ENCODE measurements at places on chromosomes 2 and 18.

GRCh38 chr2:127124426-127124825 lies 17.5 kb upstream of the BIN1 start:
- no peak for DNase-seq

DNA sequence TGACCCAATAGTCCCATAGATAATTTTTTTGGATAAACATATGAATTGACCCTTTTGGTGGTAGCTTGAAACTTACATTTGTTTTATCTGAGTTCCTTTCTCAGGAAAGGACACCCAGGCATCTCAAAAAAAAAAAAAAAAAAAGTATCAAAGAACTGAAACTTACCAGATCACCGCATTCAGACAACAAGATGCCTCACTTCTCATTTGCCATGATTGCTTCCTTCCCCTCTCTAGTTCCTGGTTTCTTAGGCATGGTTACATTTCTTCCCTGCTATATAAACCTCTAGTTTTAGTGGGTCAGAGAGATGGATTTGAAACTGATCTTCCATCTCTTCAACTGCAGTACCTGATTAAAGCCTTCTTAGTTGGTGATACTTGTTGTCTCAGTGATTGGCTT lies 240.1 kb downstream of the ACKR3 start:
- no peak for DNase-seq

- no peak for DNase-seq
Observed at GRCh38 chr2:172438741-172439508, 11.5 kb downstream of the ITGA6 start.

GRCh38 chr2:1591461-1591770 lies 152.9 kb downstream of the PXDN start:
- DNase-seq = no peak

- no peak for DNase-seq
Observed at GRCh38 chr2:124319577-124319976, 294.5 kb downstream of the CNTNAP5 start.

DNA sequence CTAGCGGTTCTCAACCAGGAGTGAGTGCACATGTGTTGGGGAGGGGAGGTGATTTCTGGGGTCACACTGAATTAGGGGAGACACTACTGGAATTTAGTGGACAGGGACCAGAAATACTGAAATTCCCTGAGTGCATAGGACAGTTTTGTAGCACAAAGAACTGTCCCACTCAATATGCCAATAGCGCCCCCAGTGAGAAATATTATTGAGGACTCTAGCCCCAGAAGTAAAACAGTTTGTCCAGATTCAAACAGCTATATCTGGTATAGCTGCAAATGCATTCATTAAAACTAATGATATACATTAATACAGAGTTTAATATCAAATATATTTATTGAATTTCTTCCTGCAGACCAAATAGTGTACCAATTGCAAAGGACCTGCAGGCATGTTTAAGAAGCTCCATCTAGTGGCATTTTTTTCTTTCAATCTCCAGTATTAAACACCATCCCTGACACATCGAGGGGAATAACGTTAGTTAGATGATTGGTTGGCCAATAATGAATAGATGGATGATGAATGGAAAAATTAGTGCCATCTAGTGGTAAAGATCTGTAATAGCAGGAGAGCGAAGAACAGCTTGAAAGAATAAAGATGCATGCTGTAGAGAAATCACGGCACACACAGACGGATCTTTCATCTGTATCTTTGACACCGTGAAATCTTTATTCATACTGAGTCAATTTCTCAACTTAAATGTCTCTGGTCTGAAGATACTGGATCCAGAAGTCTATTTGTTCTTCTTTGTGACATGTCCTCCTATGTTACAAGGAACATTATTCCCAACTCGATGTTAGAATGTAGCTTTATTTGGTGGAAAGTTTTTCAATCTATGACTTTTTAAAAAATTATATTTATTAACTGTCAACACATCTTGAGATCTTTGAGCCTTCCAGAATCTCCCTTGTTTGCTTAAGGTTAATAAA lies 62.5 kb downstream of the DHRS9 start:
- DNase-seq = no peak

DNA sequence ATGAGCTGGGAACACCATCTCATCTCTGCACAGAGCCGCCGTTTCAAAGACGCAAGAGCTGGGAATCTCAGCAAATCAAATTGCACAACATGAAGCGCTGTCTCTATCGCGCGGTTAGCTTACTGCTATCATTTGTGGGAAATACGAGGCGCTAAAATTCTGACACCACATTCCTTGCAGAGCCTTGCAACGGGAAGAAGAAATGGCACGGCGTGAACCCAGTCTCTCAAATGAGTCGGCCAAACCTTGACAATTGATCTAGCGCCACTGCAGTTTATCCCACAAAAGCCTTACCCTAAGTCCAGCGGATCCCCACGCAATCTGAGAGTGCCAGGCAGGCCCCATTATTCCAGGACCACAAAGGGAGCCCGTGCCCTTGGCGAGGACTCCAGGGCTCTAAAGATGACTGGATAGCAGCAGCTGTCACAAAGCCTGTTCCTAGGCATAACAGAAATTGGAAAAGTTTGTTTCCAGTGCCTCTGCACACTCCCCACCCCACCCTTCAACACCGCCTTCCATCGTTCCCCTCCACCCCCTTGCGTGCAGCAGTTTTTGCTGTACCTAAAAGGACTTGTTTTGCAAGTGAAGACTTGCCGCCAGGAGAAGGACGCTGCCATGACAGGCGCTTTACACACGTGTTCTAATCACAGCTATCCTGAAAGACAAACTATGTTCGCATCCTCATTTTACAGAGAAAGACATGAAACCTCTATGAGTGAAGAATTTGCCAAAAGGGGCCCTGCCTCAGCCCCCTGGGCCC lies 252.4 kb downstream of the EIPR1 start:
- DNase-seq = no peak

DNA sequence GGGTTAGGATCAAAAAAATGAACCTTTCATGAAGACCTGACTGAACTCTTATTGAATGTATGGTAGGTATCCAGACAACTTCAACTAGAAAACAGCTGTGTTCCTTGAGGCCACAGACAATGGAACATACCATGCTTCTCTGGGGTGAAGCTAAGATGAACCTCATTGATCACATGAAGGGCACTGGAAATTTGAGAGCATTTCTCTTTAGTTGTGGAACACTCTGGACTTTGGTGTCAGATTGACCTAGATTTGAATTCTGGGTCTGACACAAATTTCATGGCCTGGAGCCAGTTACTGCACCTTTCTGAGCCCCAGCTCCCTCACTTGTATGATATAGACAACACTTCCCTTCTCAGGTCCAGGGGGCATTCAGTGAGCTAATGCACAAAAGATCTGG lies 411.2 kb upstream of the ID2 start:
- no peak for DNase-seq

- DNase-seq = no peak
Observed at GRCh38 chr2:75292826-75293225, 93.5 kb upstream of the TACR1 start.

GRCh38 chr2:126913881-126914615 lies 15.4 kb downstream of the TEX51 start:
- no peak for DNase-seq

DNA sequence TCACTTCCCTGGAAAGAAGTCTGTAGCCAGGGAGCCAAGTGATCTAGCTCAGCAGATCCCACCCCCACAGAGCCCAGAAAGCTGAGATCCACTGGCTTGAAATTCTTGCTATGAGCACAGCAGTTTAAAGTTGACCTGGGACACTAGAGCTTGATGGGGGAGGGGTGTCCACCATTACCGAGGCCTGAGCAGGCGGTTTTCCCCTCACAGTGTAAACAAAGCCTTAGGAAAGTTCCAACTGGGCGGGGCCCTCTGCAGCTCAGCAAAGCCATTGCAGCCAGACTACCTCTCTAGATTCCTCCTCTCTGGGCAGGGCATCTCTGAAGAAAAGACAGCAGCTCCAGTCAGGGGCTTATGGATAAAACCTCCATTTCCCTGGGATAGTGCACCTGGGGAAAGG lies 887.2 kb upstream of the LRATD1 start:
- no peak for DNase-seq

GRCh38 chr18:32441533-32441932 lies 29.1 kb downstream of the GAREM1 start:
- DNase-seq = no peak

DNA sequence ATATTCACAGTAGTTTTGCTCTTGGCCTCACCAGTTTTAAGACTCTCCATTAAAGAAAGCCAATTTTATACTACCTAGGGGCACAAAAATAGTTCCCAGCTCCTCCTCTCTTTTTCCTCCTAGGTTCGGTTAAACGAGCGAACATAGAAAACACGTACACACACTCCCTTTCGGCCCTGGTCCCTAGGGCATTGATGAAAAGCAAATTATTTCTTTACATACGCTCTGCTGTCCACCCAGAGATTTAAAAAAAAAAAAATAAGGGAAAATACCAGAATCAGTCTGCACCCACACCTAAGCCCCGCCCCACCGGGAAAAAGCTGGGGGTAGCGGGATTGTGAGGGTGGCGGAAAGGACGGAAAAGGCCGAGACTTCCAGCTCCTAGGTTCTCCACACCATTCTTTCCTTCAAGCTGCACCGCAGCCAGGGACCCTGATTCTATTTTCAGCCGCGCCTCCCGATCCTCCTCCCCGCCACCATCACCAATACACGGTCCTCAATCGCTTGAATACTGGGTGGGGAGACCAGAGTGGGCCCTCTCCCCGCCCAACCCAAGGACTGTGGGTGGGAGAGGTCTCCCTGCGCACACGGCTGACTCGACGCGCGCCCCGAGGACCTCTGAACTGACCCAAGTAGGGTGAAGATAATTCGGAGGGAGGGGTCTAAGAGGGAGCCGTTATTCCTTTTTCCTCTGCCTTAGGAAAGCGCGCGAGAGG lies 769 bp downstream of the ATF2 start:
- peak; percentile 57 for DNase-seq

GRCh38 chr2:149645391-149645790 lies 57.8 kb upstream of the MMADHC start:
- no peak for DNase-seq

- no peak for DNase-seq
Observed at GRCh38 chr2:174627216-174627615, 29.6 kb upstream of the WIPF1 start.

DNA sequence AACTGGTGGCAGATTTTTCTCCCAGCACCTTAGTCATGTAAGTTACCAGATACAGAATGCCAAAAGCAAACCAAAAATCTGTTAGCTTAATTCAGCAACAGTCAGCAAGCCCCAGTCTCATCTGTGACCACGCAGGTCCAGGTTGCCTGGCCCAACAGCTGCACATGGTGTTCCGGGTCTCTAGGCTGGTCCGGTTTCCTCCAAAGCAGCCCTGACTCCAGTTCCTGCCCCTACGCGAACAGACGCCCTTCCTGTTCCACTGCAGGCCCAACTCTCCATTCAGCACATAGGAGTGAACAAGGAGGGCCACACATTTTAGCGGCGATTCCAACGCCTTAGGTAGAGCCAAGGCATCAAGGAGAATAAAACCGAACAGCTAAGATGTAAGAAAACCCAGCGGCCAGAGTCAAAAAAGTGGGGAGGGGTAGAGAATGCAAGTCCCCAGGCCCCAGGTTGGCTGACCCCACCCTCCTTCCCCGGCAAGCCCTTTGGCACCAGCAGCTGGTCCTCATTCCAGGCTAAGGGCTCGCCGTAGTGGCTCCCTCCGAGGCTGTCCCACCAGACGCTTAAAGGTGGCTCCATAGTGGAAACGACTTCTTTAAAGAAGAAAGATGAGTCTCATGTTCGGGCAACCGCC lies 1.5 kb downstream of the STK25 start:
- no peak for DNase-seq

DNA sequence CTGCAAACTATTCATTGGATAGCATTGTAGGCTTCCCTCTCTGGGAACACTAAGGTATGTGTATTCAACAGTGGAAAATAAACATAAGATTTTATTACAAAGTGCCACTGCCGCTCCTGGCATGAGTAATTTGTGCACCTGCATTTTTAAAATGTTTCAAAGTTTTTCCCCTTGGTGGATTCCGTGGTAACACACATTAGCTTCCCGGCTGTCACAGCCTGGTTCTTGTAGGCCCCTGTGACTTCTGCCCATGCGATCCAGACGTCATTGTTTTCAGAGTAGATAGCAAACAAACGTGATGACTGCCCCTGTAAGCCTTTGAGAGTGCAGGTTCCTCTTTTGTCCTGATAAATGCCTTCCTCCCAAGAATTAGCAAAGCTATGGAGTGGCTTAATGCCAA lies 421.0 kb downstream of the ZNF521 start:
- no peak for DNase-seq
